ENCODE measurements at places on chromosomes 7 and 10.

DNA sequence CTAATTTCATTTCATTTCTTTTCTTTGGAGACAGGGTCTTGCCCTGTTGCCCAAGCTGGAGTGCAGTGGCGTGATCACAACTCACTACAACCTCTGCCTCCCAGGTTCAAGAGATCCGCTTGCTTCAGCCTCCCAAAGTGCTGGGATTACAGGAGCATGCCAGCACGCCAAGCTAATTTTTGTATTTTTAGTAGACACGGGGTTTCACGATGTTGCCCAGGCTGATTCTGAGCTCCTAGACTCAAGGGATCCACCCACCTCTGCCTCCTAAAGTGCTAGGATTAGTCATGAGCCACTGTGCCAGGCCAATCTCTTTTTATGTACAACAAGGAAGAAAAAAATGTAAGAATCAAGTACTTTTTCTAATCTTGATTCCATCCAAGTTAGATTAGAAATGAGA lies 10.7 kb upstream of the KMT2E start:
- DNase-seq: no peak

- DNase-seq: no peak
Observed at GRCh38 chr10:124343351-124344265, 75.1 kb downstream of the OAT start.

- no peak for DNase-seq
Observed at GRCh38 chr7:138282997-138283396, 177.1 kb upstream of the TRIM24 start.

GRCh38 chr7:151384776-151385625 lies 24.8 kb downstream of the WDR86 start:
- DNase-seq: no peak

GRCh38 chr7:77460057-77460486 lies 43.9 kb upstream of the GSAP start:
- no peak for DNase-seq

DNA sequence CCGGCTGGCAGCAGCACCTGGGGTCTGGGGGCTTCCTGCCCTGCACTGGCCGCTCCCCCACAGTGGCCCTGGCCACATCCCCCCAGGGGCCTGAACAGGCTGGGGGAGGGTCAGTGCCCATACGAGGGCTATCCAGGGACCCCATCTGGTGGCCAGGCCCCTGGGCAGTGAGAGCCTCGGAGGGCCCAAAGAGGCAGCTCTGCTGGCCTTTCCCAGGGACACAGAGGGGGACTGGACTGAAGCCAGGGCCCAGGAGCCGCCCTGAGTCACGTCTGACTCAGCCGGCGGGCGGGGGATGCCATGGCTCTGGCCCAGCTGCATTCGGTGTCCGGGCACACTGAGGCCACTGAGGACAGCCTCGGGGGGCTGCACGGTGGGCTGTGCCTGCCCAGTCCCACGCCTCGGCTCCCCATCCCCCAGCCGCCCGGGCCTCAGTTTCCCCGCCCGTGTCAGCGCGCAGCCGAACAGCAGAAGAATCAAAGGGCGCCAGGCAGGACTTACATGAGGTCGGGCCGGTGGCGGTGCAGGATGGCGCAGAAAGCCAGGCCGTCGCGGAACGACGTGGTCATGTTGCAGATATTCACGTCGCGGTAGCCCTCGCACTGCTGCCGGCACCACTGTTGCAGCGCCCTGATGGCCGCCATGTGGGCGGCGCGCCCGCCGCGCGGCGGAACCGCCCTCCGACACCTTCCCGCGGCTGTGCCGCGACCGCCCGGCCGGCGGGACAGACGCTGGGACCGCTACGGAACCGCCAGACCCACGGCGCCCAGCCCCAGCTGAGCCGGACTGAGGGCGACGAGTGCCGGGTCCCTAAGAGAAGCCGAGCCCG lies at the start of gene MICALL2:
MICALL2 (minus strand) TSS at position 788 of the 829 bp plus-strand sequence; CDS start at position 644, 144 bp downstream.
- DNase-seq: peak; percentile 50

- no peak for DNase-seq
Observed at GRCh38 chr7:127287133-127287532, 34.4 kb upstream of the GRM8 start.

DNA sequence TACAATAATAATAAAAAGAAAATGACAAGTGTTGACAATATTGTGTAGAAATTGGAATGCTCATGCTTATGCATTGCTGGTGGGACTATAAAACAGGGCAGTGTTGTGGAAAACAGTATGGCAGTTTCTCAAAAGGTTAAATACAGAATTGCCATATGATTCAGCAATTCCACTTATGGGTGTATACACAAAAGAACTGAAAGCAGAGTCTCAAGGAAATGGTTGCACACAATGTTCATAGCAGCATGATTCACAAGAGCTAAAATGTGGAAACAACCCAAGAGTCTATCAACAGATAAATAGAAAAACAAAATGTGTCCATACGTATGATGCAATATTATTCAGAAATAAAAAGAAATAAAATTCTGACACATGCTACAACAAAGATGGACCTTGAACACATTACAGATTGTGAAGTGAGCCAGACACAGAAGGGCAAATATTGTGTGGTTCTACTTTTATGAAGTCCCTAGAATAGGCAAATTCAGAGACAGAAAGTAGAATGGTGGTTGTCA lies 64.8 kb upstream of the GRM8 start:
- no peak for DNase-seq

DNA sequence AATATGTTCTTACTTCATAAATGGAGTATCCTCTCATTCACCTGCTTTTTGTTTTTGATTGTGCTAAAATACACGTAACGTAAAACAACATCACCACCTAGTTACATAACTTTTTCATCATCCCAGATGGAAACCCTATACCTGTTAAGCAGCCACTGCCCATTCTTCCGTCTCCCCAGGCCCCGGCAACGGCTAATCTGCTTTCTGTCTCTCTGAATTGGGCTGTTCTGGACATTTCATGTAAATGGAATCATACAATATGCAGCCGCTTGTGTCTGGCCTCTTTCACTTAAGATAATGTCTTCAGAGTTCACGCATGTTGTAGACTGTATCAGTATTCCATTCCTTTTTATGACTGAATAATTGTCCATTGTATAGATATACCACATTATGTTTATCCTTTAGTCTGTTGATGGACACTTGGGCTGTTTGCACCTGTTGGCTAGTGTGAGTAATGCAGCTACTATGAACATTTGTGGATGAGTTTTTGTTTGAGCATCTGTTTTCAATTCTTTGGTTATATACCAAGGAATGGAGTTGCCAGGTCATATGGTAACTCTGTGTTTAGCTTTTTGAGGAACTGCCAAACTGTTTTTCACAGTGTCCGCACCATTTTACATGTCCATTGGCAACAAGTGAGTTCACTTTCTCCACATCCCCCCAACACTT lies 14.1 kb upstream of the SUN1 start:
- no peak for DNase-seq

DNA sequence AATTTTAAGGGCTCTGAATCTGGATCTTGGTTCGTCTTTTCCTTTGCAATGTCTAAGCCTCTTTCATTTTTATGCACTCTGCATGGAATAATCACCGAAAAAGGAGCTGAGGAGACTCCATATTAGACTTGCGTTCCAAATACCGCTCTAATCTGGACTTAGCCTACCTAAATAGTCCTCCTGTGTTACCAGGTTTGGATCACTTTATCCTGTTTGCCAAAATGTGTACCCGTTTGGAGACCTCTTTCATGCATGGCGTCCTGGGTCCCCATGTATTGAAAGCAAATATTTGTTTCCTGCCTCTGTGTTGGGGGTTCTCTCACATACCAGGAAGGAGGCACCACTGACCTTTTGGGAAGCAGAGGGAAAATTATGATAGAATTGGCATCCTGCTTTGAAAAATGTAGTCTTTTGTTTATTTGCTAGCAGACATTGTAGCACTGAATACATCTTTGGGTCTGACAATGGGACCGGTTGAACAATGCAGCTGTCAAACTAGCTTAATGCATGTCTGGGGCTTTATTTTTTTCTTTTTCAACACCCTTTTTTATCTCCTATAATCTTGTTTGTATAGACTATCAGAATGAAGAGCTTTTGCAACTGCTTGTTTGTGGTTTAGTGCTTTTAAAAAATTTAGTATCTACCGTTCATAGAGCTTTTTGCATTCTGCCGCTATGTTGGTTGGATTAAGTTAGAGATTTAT lies 11.8 kb upstream of the CELF2 start:
- no peak for DNase-seq

- DNase-seq: peak; percentile 27
Observed at GRCh38 chr10:86730227-86730626, 26.2 kb upstream of the BMPR1A start.

DNA sequence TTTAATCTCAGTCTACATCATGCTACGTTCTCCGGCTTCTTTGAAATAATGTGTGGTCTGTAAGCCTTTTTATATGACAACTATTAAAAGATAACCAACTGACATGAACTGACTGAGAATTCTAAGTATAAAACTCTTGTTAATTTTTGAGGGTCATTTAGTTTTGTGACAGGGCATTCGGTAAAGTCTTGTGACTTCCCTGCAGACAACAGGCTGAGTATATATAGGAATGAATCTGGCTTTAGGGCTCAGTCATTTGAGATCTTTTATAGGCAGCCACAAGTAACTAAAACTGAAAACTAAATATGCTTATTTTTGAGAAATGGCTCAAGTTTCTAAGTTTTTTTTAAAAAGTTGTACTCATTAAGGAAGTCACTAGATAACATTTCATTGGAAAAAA lies 62.5 kb upstream of the SCIN start:
- DNase-seq: no peak

GRCh38 chr10:7952266-7952665 lies 102.2 kb upstream of the GATA3 start:
- no peak for DNase-seq

GRCh38 chr7:2009541-2010001 lies 223.2 kb downstream of the MAD1L1 start:
- DNase-seq: peak; percentile 70

DNA sequence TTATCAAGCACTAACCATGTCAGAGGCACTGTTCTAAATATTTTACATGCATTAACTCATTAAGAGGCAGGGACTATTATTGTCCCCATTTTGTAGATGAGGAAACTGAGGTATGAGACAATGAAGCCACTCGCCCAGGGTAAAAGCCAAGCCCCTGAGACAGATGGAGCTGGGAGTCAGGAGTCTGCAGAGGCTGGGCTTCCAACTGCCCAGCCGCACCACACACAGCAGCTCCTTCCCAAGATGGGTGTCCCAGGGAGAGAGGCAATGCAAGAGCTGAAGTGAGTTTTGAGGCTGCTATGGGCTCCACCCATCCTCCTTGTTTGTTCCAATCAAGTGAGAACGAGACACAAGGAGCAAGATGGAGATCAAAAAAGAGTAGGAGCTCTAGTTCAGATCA lies 244.2 kb downstream of the KCNMA1 start:
- no peak for DNase-seq

DNA sequence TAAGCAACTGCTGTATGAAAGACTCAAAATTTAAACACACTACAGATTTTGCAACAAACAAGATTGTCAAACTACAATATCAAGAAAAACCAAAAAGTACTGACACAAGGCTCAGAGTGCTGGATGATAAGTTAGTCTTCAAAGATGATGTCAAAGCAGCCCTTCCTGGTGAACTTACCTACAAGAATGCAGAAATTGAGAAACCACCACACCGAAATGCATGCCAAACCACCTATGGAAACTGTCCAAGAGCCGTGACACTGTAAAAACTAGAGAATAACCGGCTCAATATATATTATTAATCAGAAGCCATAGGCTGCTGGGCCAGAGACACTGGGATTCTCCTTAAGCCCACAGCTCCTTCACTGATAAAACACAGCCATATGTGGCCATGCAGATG lies 25.3 kb downstream of the DENND11 start:
- no peak for DNase-seq

DNA sequence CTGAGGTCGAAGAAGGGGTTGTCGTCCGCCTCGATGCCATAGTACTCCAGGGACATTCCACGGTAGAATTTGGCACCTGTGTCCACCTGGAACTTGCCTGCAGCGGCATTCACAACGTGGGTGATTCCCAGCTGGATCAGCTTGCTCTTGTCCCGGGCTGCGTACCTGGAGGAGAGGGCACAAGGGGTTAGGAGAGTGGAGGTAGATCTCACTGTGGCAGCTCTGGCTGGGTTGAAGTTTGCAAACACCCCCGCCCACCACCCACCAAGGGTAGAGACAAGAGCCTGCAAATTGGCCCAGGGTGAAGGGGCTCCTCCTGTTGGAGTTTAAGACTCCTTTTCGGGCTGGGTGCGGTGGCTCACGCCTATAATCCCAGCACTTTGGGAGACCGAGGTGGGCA lies 15.8 kb upstream of the SAMD8 start:
- no peak for DNase-seq

DNA sequence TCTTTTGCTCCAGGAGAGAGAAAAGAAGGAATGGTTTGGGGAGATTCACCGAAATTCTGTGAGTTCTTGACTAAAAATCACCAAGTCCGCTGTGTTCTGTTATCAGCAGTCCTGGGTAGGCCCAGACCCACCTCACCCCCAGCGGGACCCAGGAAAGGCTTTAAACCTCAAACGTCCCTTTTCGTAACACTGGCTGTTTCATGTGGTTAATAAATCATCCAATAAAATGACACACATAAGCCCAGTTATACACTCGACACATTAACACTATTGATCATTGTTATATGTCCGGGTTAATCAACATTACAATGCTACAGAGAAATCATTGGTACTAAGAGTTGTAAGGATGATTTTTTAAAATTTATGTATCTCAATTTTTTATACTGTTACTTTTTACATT lies 25.2 kb downstream of the DIP2C start:
- no peak for DNase-seq

GRCh38 chr10:113175756-113176651 lies 226.0 kb downstream of the TCF7L2 start:
- no peak for DNase-seq

DNA sequence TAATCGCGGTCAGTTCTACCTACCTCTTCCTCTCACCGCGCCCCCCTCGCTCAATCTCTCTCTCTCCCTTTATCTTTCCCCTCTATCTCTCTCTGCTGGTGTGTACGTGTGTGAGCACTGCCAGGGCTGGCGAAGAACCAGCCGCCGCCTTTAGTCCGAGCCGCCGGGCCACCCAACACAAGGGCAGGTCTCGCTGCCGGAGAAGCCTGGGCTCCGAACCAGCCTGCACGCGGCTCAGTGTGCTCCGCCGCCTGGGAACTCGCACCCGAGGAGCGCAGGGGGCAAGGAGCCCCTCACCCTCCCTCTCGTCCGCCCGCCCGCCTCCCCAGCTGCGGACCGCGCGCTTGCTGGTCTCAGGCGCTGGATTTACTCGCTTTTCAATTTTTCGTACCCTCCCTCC lies 1.7 kb downstream of the NXPH1 start:
- no peak for DNase-seq

GRCh38 chr7:157306846-157307838 lies 29.7 kb upstream of the DNAJB6 start:
- DNase-seq: no peak

- DNase-seq: no peak
Observed at GRCh38 chr10:50332108-50332842, 81.0 kb upstream of the ASAH2 start.

- peak; percentile 63 for DNase-seq
Observed at GRCh38 chr7:141076377-141076776, 2.5 kb downstream of the TMEM178B start.

- DNase-seq: no peak
Observed at GRCh38 chr7:1538544-1539180, 8.2 kb downstream of the MAFK start.

DNA sequence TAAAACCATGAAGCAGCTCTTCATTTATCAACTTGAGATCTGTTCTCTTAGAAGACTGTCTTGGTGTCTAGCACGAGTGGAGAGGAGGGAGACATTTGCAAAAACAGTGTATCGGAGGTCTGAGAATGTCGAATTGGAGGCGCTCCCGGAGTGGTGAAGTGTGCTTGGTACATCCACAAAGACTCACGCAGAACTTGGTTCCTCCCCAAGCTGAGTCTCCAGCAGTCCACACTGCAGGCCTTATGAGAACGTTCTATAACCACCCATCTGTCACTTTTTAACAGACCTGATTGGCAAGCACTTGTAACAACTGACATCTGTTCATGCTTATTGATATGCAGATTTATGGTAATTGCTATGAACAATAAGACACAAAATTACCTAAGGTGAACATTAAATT lies 261.6 kb downstream of the CELF2 start:
- DNase-seq: no peak

All from COR-L47 (cell line).